ENCODE measurements at places on chromosomes 5 and 9.

- DNase-seq, result no peak
Observed at GRCh38 chr5:7668161-7668560, 182.8 kb downstream of the CFAP90 start.

DNA sequence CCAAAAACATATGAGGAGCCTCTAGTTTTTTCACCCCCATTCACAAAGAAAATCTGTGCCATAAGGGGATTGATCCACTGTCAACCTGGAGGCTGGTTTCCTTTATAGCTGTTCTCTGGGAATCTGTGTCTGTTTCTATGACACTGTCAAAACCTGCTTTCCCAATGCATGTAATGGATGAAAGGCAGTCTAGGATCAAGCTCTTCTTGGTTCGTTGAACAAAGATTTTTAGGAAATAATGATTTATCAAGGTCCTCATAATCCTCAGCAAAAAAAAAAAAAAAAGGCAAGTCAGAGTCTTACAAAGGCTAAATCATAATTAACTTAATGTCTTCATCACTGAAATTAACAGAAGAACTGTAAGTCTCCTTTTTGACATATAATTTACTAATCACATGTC is 16.0 kb downstream of the EPB41L4A start:
- DNase-seq, result no peak

- no peak for DNase-seq
Observed at GRCh38 chr5:132280371-132281240, 13.6 kb upstream of the SLC22A4 start.

- no peak for DNase-seq
Observed at GRCh38 chr9:97389249-97389648, 22.6 kb upstream of the TDRD7 start.

DNA sequence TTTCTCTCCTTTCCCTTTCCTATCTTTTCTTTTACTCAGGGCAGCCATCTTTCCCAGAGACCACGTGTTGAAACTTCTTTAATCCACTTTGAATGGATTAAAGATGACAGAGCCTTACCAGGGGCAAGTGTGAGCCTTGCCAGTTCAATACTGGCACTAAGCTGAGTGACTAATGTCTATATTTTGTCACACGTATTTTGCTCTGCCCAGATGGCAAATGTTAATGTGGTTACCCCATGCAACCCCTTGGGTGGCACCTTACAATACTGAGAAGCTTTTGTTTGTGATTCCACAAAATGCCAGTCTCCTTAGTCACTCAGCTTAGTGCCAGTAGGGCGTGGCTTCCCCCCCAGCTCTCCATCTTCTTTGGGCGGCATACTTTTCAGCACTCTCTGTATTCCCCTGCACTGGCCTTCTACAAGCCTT is 24.8 kb downstream of the ANXA1 start:
- DNase-seq, result no peak

- no peak for DNase-seq
Observed at GRCh38 chr9:84922051-84922450, 252.5 kb downstream of the NTRK2 start.

DNA sequence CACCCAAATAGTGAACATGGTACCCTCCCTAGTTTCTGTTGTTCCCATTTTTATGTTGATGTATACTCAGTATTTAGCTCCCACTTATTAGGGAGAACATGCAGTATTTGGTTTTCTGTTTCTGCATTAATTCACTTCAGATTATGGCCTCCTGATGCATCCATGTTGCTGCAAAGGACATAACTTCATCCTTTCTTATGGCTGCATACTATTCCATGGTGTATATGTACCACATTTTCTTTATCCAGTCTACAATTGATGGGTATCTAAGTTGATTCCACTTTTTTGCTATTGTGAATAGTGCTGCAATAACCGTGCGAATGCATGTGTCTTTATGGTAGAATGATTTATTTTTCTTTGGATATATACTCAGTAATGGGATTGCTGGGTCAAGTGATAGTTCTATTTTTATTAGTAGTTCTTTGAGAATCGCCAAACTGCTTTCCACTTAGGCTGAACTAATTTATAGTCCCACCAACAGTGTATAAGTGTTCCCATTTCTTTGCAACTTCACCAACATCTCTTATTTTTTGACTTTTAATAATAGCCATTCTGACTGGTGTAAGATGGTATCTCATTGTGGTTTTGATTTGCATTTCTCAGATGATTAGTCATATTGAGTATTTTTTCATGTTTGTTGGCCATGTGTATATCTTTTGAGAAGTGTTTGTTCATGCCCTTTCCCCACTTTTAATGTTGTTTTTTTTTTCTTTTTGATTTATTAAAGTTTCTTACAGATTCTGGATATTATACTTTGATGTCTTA is 79.6 kb downstream of the SMIM15 start:
- DNase-seq, result no peak

GRCh38 chr5:7638456-7638855 is 212.5 kb downstream of the CFAP90 start:
- no peak for DNase-seq

GRCh38 chr5:43997647-43998272 is 391.5 kb downstream of the FGF10 start:
- DNase-seq, result no peak

GRCh38 chr9:95005278-95006143 is 279.0 kb downstream of the AOPEP start:
- no peak for DNase-seq

- DNase-seq, result no peak
Observed at GRCh38 chr5:156367597-156367996, 40.6 kb downstream of the SGCD start.

DNA sequence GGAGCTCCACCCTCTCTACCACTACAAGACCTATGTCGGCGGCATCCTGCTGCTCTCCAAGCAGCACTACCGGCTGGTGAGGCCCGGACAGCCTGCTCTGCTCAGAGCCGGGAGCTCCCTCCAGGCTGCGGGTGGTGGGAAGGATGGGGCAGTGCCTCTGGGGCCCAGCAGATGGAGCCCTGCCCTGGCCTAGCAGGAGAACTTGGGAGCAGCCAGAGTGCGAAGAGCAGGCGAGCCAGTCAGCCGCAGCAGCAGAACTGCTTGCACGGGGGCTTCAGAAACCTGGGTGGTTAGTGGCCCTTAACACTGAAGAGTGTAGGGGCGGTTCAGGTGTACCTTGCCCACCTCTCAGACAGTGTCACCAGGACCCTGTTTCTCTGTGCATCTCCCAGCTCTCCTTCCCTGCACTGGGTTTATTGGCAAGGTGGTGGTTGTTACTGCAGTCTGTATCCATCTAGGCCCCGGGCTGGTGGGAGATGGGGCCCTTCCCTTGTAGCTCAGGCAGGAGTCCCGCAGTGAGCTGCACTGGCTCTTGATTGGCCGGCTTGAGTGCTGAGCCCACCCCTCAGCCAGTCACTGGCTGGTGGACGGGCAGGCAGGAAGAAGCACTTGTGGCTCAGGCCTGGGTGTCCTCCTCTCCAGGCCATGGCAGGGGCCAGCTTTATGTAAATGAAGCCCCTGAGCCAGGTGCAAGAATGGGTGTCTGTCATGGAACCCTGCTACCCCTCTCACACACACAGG is 7.7 kb downstream of the B4GALT7 start:
- peak; percentile 77 for DNase-seq

- DNase-seq, result no peak
Observed at GRCh38 chr5:133494232-133494922, 118.0 kb downstream of the FSTL4 start.

- DNase-seq, result peak; percentile 46
Observed at GRCh38 chr5:16736158-16736995, 119.6 kb upstream of the RETREG1 start.

- DNase-seq, result no peak
Observed at GRCh38 chr5:173831196-173831914, 56.8 kb upstream of the CPEB4 start.

DNA sequence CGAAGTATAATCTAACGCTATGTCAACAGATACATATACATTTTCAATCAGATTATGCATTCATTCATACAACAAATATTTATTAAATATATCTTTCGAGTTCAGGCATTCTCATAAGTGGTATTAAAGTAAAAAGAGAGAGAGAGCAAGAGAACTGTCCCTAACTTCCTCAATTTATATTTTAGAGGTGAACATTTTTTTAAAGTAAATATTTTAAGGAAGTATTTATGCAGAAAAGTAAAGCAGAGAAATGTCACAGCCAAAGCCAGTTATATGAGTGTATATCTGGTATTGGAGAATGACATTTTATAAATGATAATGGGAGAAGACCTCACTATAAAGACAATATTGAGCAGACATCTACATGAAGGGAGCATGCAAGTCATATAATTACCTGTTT is 667.3 kb upstream of the CDH9 start:
- no peak for DNase-seq

DNA sequence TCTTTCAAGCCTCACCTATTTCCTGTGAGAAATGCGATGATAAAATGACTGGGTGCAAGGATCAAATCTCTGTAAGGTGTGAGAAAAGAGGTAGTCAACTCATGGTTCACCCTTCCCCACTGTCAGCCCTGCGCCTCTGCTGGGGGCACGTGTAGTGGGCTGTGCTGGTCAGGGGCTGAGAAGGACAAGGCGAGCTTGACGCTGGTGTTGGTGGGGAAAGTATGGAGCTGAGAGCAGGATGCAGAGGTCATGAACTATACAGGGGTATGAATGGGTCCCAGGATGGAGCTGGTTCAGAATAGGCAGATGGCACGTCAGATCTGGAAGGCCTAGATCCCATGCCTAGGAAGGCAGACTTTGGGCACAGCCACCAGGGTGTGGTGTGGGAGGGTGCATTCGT is 20.6 kb downstream of the PITX1 start:
- DNase-seq, result no peak

DNA sequence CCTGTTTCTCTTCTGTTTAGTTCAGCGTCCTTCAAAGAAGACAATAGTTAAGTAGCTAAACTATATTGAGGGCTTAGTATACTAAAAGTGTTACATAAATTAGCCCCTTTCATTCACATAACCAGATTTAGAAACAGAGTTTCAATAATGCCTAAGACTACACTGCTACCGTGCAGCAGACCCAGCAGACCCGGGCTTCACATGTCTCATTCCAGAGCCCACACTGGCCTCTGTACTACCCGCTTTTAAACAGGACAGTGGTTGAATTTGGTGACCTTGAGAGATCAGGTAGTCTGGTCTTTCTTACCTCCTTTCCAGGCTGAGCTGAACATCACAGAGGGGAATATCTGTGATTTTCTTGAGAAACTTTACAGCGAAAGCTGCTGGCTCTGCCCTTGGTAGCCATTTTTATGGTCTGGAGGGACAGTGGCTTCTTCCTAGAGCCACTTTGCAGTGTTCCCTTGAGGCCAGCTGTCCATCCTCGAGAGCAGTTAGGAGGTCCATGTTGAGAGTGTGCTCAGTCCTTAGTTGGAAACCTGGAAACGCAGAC is 56.5 kb downstream of the SLC22A5 start:
- DNase-seq, result no peak

DNA sequence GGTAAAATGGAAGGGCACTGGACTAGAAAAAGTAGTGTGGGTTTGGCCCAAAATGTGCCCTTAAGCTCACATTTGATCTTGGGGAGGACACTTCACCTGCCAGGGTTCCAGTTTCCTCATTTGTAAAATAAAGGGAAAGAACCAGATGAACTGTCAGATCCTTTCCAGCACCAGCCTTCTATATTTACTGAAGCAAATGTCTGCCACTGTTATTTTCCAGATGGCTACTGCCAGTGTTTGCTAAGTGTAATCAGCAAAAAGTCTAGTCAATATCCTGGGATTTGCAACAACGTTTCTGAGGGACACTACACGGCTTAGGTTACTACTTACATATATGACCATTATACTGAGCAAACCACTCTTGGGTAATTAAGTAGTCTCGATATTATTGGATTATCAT is 340.3 kb downstream of the KCNN2 start:
- no peak for DNase-seq

- DNase-seq, result peak; percentile 67
Observed at GRCh38 chr9:87498046-87498810, 561 bp downstream of the DAPK1 start.

DNA sequence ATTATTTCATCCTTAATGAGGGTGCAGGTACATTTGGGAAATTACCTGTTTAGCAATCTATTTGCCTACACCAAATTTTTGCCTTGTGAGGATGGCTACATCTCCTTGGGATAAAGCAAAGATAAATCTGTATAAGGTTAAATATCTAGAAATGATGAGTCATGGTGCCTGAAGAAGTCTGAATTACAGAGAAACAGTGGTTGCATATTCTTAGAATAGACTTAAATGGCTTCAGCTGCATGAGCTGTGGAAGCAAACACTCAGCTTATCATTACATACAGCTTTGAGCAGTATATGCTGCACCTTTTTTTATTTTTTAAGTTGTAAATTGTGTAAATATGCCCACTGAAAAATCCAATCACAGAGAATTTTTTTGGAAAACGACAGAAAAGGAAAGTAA is 153.5 kb downstream of the RAPGEF6 start:
- no peak for DNase-seq

GRCh38 chr5:81020478-81021167 is 60.5 kb downstream of the RASGRF2 start:
- DNase-seq, result no peak

DNA sequence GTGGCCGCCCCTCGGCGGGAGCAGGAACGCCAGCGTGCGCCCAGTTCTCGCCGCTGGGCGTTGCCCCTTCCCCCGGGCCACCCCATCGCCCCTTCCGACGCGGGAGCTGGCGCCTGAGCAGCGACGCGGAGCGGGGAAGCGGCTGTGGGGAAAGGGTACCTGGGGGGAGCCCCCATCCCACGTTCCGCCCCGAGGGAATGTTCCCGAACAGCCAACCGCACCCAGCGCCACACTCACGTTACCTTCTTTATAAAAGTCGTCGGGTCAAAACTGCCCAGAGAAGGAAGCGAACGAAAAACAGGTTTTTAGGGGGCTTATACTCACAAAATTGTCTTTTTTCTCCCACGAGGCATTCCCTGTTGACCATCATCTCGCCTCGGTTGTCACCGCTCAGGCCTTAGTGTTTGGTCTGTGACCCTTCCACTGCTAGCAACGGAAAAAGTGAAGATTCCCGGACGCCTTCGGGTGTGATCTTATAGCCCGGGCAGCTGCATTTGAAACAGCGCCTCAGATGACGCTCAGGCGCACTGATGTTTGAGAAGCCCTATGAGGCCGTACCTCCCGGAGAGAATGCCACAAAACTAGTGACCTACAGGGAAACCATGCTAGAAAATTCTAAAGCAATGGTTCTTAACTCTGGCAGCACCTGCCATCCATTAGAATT is 475 bp upstream of the GOLM1 start:
- DNase-seq, result peak; percentile 22

GRCh38 chr5:14825977-14826376 is 45.6 kb downstream of the ANKH start:
- no peak for DNase-seq

DNA sequence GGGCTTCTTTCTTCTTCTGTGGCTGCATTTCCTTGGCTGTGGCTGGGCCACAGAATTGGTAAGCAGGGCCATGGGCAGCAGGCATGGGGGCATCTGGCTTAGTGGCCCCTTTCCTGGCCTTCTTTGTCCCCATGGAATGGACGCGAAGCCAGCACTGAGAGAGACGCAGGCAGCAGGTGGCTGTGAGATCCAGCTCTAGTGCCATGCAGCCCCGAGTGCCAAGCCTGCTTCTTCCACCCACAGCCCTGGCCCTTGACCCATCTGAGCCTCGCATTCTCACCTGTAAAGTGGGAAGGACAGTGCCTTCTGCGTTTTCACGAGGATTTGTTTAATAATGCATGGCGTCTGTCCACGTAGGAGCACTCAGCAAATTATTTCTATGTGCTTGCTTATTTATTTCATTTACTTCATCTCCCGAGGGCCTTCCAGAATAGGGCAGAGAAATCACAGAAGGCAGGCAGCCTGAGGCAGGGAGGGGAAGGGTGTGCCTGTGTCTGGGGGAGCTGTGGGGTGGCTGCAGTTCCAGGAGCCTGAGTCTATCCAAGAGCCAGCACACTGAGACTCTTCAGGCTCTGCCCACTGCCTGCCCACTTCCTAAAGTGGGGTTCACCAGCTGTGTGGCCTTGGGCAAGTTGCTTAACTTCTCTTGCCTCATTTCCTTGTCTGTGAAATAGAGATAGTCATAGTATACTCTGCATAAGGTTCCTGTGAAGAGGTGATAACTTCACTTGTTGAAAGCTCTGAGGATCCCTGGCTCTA is 55.2 kb downstream of the NTNG2 start:
- no peak for DNase-seq

Data from neural crest cell (in vitro differentiated cells).